Activated CD8-positive, alpha-beta T cell treated with anti-CD3 and anti-CD28 coated beads for 36 hours (primary cell): ENCODE measurements at places on chromosomes 6 and 20. TPM values are rescaled to one million over a fixed set of nuclear protein-coding genes. Genes with fewer than 3 reads are reported as not detected.

DNA sequence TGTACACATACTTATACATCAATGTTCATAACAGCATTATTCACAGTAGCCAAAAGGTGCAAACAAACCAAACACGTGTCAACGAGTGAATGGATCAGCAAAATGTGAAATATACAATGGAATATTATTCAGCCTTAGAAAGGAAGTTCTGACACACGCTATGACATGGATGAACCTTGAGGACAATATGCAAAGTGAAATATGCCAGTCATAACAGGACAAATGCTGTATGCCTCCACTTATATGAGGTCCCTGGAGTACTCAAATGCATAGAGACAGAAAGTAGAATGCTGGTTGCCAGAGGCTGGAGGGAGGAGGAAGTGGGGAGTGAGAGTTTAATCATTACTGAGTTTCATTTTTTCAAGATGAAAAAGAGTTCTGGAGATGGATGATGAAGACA is 37.8 kb upstream of the IGF2R start:
- no peaks in the 10 kb centered on the region for H3K36me3 ChIP-seq
- H3K27ac ChIP-seq: no peak overlapping the region
- H3K4me1 ChIP-seq: peaks cover 28% of the 10 kb centered on the region
- peak; percentile 33 for DNase-seq
- H3K4me3 ChIP-seq: no peak overlapping the region

- no peaks in the 10 kb centered on the region for H3K27me3 ChIP-seq
- H3K27ac ChIP-seq: no peak overlapping the region
- H3K4me1 ChIP-seq: no peaks in the 10 kb centered on the region
These were observed 45.5 kb upstream of the NXT1 start for GRCh38 chr20:23305098-23305497.

GRCh38 chr6:90537027-90537426 is 49.8 kb downstream of the MAP3K7 start:
- no peaks in the 10 kb centered on the region for H3K27me3 ChIP-seq
- peaks cover 15% of the 10 kb centered on the region for H3K36me3 ChIP-seq
- H3K4me1 ChIP-seq: peaks cover 12% of the 10 kb centered on the region

DNA sequence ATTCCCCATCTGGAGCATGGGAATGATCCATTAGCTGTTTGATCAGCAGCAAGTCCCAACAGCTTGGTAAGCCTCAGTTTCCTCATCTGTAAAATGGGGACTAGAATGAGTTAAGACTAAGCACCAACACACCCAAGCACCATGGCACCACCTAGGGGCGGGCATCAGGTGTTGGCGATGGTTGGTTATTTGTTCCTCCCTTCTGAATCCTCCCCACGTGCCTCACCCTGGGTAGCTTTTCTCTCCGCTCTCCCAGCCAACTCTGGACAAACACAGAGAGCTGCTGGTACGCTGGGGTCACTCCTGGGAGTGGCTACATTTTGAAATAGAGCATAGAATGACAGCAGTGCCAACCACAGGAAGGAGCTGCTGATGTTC is 13.3 kb upstream of the ITPR3 start:
- H3K4me1 ChIP-seq: no peaks in the 10 kb centered on the region
- H3K4me3 ChIP-seq: no peak overlapping the region
- H3K36me3 ChIP-seq: peaks cover 5% of the 10 kb centered on the region

The PKIG gene
- 4.8 TPM for total RNA-seq

The L3MBTL3 gene
- total RNA-seq: 14.9 TPM

The CTCFL gene
- total RNA-seq: not detected
